ENCODE measurements at places on chromosomes 11 and 22.
A peak's percentile ranks its signal among the peaks of the same experiment; 100 is the strongest.

GRCh38 chr11:77446911-77447629 lies 26.8 kb downstream of the PAK1 start:
- DNase-seq, result no peak

GRCh38 chr11:43545610-43546009 lies 134.9 kb upstream of the HSD17B12 start:
- DNase-seq, result no peak

DNA sequence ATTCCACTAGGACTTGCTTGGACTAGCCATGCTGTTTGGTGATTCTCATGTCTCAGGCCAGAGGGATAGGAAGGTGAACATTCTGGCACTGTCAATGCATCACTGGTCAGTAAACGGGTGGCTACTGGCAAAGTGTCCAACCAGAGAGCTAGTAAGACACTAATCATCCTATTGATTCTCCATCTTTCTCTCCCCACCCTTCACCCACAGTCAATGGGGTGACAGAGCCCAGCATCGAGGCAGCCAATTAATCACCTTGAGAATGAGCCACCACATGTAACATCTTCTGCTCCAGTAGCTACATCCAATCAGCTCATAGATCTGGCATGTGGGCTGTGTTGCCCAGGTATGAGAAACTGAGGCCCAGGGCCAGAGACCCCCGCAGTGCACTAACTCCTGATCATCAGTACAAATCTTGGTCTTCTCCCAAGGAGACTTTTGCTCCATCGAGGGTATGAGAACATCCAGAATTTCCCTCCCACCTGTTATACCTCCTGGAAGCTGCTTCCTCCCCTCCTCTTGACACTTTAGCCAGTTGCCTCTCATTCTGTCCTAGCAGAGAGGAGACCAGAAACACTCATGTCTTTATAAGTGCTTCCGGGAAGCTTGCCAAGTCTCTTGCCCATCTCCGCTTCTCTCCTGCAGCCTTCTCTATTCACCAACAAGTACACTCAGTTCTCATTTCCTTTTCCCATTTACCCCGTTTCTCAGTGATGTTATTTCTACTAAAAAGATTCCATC lies 17.0 kb downstream of the HTR3A start:
- peak; percentile 3 for DNase-seq

- DNase-seq, result no peak
Measured at GRCh38 chr11:14041040-14041439, 78.5 kb downstream of the SPON1 start.

GRCh38 chr11:117793583-117793982 lies 3.4 kb downstream of the DSCAML1 start:
- no peak for DNase-seq

DNA sequence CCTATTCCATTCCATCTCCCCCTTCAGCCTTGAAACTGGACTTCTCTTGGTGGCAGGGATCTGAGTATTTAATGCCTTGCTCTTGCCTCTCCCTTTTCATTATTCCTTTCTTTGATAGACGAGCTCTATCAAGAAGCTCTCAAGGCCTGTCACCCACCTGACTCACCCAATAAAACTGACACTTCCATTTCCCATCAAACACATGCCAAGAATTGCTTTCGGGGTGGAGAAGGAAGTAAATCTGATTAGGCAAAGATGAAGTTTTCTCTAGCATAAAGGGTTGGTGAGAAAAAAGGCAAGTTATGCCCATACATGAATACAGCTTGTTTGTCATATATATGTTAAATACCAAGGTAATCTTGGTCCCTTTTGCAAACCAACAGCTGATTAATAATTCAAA lies 34.9 kb upstream of the MYEOV start:
- DNase-seq, result no peak

DNA sequence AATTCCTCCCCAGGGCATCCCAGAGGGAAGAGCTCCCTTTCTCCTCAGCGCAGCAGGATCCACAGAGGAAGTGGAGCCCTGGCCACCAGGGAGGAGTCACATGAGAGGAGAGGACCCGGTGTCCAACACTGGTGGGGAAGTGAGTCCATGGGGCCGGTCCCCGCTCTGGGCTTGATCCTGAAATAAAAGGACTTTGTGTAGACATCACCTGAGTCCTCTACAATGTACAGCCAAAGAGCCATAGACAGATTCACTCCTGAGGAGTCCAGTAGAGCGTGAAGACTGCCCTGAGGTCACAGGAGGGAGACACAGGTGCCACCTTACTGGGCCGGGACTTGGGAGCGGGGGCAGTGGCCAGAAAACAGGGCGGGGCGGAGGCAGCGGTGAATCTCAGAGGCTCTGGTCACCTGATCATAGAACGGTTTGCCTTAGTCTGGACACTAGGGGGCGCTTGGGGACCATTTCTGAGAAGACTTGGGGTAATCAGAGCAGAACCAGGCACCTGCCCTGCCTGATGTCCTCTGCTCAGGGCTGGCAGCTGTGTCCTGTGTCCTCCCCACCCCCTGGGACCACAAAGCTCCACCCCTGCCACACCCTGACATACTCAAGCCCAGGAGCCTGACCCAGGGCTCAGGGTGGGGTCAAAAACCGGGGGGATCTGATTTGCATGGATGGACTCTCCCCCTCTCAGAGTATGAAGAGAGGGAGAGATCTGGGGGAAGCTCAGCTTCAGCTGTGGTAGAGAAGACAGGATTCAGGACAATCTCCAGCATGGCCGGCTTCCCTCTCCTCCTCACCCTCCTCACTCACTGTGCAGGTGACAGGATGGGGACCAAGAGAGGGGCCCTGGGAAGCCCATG lies 112.7 kb downstream of the VPREB1 start:
- peak; percentile 55 for DNase-seq

GRCh38 chr11:133718831-133719230 lies 126.5 kb downstream of the SPATA19 start:
- DNase-seq, result no peak

Measured in fibroblast of skin of right biceps (primary cell).